ENCODE measurements at places on chromosomes 2 and 18. TPM values are rescaled to one million over a fixed set of nuclear protein-coding genes. Genes with fewer than 3 reads are reported as not detected.

DNA sequence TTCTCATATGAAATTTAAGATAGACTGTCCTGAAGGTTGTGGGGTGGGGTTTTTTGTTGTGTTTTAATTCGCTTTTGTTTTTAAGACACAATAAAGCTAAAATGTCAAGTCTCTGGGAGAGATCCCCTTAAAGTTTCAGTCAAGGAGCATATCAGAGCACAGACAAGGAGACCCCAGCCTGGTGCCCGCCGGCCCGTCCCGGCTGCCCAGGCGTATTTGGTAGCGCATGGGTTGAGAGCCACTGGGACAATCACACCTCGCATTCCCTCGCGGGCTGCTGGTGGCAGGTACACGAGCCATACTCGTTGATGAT, 2.6 kb downstream of the LRRTM1 start:
- no peak overlapping the region for H3K4me3 ChIP-seq
- H3K27ac ChIP-seq, result no peak overlapping the region
- DNase-seq, result no peak
- no peaks in the 10 kb centered on the region for H3K36me3 ChIP-seq

- H3K27ac ChIP-seq, result no peak overlapping the region
- peaks cover 51% of the 10 kb centered on the region for H3K27me3 ChIP-seq
- no peaks in the 10 kb centered on the region for H3K36me3 ChIP-seq
- H3K4me1 ChIP-seq, result peaks cover 12% of the 10 kb centered on the region
Observed at GRCh38 chr2:104874230-104874629, 20.3 kb downstream of the POU3F3 start.

GRCh38 chr18:48133671-48134251, 203.3 kb upstream of the SMAD2 start:
- H3K4me1 ChIP-seq, result peaks cover 18% of the 10 kb centered on the region
- no peak overlapping the region for H3K27ac ChIP-seq
- no peaks in the 10 kb centered on the region for H3K36me3 ChIP-seq

The INO80D gene
- 14.5 TPM for total RNA-seq

GRCh38 chr18:3455907-3456685, 6.1 kb downstream of the TGIF1 start:
- no peaks in the 10 kb centered on the region for H3K27me3 ChIP-seq
- H3K27ac ChIP-seq, result no peak overlapping the region
- no peak overlapping the region for H3K4me3 ChIP-seq
- no peak for DNase-seq
- peaks cover 59% of the 10 kb centered on the region for H3K36me3 ChIP-seq

GRCh38 chr2:144512891-144513351, 7.0 kb downstream of the ZEB2 start:
- peaks cover 53% of the 10 kb centered on the region for H3K27me3 ChIP-seq
- H3K27ac ChIP-seq, result no peak overlapping the region
- no peak overlapping the region for H3K4me3 ChIP-seq

DNA sequence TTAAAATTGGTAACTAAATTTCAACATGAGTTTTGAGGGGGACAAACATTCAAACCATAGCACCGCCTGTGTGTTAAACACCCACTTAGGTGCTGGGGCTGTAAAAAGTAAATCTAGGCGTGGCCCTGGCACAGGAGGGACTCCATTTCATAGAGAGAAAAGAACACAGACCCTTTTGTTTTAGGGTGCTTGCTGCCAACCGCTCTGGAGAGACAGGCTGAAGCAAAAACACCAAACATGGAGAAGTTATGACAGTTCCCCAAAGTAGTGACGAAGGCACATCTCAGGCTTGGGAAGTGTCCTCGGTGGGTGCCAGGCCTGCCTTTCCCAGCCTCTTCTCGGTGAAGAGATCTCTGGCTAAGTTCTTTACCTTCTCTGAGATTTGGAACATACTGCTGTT, 5.1 kb downstream of the ACTG2 start:
- H3K4me3 ChIP-seq, result no peak overlapping the region
- H3K27me3 ChIP-seq, result no peaks in the 10 kb centered on the region
- no peak overlapping the region for H3K27ac ChIP-seq

DNA sequence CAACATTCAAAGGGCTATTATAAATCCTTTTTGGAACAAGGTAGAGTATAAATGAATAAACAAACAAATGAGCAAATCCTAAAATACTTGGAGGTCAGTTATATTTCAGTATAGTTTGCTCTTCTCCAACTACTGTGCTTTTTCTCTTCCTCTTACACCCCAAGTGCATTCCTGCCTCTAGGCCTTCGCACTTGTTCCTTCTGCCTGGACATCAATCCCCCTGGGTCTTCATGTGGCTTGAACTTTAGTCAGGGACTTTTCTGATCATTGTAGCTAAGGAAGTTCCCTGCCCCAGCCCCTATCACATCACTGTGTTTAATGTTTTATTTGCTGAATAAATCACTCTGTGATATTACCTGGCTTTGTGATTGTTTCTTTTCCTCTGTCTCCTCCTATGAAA, 418.2 kb upstream of the HNRNPA3 start:
- H3K27ac ChIP-seq, result no peak overlapping the region
- H3K4me3 ChIP-seq, result no peak overlapping the region
- H3K36me3 ChIP-seq, result no peaks in the 10 kb centered on the region

DNA sequence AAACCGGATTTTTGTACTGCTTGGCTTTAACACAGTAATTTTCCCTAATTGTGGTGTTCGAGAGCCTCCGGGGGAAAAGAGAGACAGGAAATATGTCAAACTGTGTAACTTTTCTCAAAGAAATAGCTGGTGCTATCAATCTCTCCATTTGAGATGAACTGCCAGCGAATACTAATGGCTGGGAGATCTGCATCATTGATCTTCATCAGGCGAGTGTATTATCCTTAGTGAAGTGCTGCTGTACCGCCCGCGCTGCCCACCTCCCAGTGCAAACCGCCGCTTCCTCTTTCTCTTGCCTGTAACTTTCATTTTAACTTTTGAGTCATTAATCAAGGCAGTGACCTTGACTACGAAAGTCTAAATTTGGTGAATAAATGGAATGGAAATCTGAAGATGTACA, 246.1 kb upstream of the ST6GAL2 start:
- no peaks in the 10 kb centered on the region for H3K27me3 ChIP-seq
- H3K4me1 ChIP-seq, result no peaks in the 10 kb centered on the region
- no peak overlapping the region for H3K4me3 ChIP-seq
- H3K36me3 ChIP-seq, result no peaks in the 10 kb centered on the region

The RESP18 gene
- total RNA-seq, result not detected

DNA sequence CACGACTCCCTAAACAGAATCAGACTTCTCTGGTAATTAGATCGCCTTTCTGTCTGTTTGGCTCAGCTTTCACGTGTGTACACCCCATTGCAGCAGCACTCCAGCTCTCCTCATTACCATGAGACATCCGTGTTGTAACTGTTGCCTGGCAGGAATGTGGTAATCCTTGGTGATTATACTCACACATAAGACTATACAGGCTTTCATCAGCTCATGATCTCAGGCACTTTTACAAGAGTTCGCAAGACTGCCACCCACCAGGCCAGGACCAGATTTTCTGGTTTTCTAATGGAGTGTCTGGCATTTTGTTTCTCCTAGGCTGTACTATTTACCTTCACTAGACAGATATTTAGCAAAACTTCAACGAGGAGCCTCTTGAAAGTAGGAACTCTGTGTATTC, 50.2 kb downstream of the ACVR1 start:
- H3K4me1 ChIP-seq, result peaks cover 8% of the 10 kb centered on the region
- no peaks in the 10 kb centered on the region for H3K27me3 ChIP-seq
- H3K36me3 ChIP-seq, result peaks cover 21% of the 10 kb centered on the region
- H3K27ac ChIP-seq, result no peak overlapping the region

DNA sequence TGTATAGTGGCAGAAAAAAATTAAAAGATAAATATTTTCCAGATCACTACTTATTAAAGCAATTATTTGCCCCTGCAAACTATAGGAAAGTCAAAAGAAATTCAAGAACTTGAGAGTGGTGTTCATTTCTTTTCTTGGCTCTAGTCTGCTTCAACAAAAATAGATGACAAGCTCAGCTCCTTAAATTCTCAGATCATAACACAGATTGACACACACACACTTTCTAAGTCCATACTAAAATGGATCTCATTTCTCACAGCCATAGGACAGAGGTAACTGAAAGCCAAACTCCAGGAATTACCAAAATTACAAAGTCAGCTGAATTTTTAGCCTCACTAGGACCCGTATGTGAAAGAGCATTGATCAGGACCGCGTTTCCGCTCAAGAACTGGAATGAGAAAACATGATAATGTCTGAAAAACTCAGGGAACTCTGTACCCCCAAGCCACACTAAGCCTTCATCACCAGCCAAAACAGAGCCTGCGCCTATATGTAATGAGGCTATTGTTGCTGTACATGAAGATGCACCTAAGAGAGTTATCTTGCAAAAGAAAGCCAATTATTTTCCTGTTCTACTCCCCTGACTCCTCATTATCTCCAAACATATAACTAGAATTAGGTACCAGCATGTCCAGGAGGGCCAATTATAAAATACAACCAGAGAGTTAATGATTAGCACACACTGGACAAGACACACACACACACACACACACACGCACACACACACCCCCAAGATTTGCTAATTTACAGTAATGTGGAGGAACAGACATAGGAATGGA, 16.5 kb upstream of the EFR3B start:
- H3K36me3 ChIP-seq, result no peaks in the 10 kb centered on the region
- DNase-seq, result no peak
- peaks cover 2% of the 10 kb centered on the region for H3K27me3 ChIP-seq
- H3K4me3 ChIP-seq, result no peak overlapping the region
- no peak overlapping the region for H3K27ac ChIP-seq

GRCh38 chr2:211061612-211062296, 505.4 kb downstream of the CPS1 start:
- no peaks in the 10 kb centered on the region for H3K4me1 ChIP-seq
- no peak overlapping the region for H3K4me3 ChIP-seq
- H3K36me3 ChIP-seq, result no peaks in the 10 kb centered on the region
- H3K27me3 ChIP-seq, result no peaks in the 10 kb centered on the region

DNA sequence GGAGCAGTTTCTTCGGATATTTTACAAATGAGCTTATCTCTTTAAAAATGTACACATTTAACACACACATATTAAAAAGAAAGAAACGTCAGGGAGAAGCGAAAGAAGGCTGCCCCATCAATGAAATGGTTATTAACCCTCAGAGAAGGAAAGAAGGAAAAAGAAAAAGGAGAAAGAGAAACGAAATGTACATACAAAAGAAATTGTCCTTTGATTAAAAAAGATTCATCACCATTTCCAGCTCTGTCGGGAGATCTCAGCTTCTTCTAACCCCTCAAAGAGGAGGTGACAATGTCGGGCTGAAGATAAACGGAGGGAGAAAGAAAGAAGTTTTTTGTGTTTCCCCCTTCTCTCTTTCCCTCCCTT, 1.5 kb downstream of the IKZF2 start:
- no peak for DNase-seq
- H3K4me3 ChIP-seq, result peak overlapping the region; percentile 73
- H3K27ac ChIP-seq, result peak overlapping the region; percentile 52

GRCh38 chr18:10010611-10011015, 96.8 kb downstream of the VAPA start:
- H3K27me3 ChIP-seq, result peaks cover 6% of the 10 kb centered on the region
- H3K27ac ChIP-seq, result no peak overlapping the region
- no peaks in the 10 kb centered on the region for H3K36me3 ChIP-seq
- DNase-seq, result no peak
- H3K4me3 ChIP-seq, result no peak overlapping the region

DNA sequence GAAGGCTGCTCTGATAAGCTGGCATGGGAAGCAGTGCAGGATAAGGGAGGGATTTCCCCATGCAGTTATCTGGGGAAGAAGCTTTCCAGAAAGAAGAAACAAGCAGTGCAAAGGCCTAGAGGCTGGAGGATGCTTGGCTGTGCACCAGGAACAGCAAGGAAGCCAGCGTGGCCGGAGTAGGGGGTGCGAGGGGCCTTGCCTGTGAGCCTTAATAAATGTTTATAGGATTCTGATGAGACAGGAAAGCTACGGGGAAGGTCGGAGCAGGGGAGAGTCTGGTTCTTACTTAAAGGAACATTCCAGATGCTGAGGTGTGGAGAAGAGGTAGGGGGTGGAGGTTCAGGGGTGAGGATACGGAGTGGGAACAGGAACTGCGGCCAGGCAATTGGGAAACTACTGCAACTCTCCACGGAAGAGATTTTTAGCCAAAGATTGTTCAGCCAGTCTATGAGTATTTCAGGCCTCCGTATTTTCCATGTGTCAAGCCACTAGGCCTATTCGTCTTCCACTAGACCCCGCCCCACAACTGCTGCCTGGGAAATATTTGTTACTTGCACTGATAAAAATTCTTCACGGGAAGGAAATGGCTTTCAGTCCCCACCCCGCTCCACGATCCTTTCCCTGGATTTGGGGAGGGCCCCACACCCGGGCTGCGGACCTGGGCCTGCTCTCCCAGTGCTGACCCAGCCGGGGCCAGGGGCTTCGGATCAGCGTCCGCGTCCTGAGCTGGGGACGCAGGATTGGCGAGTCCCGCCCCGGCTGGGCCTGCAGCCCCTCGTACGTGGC, 516 bp downstream of the EIF2AK2 start:
- H3K4me3 ChIP-seq, result peak overlapping the region; percentile 80
- no peaks in the 10 kb centered on the region for H3K27me3 ChIP-seq
- H3K36me3 ChIP-seq, result peaks cover 22% of the 10 kb centered on the region

All from activated CD4-positive, alpha-beta memory T cell treated with anti-CD3 and anti-CD28 coated beads for 36 hours (primary cell).